ENCODE measurements at places on chromosomes 5 and 9.

DNA sequence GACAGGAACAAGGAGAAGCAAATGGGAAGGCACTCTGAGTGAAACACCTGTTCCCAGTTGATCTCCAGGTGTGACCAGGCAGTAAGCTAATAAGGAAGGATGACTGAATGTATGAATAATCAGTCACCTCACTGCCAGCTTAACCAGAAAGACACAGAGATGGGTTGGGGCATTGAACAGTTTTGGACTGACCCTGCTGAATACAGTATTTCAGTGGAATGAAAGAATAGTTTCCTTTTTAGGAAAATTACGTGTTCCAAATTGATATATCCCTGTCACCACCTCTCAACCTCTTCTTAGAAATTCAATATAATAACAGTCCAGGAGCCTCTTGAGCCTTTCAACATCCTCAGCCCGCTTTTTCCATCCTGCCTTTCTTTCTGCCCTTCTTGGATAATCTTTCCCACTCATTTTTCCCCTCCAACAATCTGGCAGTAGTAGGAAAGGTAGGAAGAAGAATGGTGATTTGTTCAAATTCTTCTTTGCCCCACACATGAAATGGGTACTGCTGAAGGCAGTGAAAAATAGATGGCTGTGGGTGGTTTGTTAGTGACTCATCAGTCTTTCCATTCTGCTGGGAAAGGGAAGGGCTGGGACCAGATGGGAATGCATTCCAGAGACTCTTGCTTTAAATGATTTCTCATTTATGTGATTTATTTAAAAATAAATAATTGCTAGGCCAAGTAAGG lies 117.9 kb downstream of the ZSWIM6 start:
- no peak for DNase-seq

DNA sequence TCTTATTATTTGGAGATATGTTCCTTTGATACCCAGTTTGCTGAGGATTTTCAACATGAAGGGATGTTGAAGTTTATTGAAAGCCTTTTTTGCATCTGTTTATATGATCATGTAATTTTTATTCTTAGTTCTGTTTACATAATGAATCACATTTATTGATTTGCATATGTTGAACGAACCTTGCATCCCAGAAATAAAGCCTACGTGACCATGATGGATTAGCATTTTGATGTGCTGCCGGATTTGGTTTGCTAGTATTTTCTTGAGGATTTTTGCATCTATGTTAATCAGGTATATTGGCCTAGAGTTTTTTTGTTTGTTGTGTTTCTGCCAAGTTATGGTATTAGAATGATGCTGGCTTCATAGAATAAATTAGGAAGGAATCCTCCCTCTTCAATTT lies 161.4 kb upstream of the ITGA1 start:
- DNase-seq: no peak

DNA sequence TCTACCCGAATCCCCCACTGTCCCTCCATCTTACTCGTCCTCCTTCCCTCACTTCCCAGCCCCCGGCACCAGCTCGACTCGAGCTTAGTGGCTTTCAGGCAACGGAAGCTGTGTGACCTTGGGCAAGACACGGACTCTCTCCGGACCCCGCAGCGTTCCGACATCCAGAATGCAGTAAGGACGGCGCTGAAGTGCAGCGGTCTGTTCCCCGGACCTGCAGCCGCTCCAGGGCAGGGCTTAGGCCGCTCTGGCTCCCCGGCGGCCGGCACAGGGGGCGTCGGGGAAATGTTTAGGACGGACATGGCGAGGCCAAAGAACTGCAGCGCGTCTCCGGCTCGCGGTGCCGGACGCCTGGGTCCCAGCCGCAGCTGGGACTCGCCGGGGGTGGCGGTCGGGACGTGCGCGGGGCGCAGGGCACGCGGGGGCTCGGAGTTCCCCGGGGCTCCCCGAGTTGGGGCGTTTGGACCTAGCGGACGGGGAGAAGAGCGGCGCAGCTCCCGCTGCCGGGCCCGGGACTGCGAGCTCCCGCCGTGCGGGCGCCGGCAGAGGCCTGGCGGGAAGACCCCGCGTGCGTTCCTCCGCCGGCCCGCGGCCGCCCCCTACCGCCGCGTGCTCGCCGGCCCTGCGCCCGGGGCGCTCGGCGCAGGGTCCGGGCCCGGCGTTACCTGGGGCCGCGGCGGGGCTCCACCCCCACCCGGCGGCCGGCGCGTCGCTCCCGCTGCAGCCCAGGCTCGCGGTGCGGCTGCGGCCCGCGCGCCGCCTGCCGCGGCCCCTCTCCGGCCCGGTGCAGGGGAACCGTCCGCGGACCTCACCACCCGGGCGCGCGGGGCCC lies 5.6 kb upstream of the RNF44 start:
- peak; percentile 22 for DNase-seq

DNA sequence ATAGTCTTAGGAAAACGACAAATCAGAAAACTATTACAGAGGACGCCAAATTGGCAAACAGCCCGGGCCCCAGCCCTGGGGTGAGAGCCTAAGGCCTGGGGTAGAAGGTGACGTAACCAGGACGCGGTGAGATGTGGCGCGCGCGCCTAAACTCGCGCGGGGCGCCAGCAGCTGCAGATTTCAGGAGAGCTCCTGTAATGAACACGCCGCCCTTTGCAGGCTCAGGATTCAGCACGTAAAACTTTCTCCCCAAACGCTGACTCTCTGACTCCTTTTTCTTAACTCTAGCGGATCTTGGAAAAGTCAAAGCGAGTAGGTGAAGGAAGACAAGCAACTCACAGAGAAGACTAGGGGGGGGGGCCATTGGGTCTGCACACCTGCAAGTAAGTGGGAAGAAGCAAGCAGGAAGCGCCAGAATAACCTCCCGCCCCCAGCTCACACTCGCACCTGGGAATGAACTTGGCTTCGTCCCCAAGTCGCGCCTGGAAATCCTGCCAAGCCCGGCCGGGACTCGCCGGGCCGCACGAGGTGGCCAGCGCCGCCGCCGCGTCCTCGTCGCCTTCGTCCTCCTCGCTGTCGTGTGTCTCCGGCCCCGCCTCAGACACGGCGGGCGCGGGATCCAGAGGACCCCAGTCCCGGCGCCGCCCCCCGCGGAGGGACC lies 822 bp downstream of the RASEF start:
- DNase-seq: no peak

GRCh38 chr9:16184964-16185646 lies 632.3 kb downstream of the CCDC171 start:
- DNase-seq: no peak

GRCh38 chr5:116305899-116306298 lies 221.1 kb downstream of the COMMD10 start:
- no peak for DNase-seq

GRCh38 chr5:112434641-112435040 lies 15.6 kb upstream of the EPB41L4A start:
- DNase-seq: no peak

- peak; percentile 92 for DNase-seq
These were observed at the start of the genes DHX29 and MTREX for GRCh38 chr5:55307383-55308253. DHX29 (minus strand) TSS chr5:55307694; CDS start chr5:55307573, 121 bp downstream. MTREX (plus strand) TSS chr5:55307989; CDS start chr5:55308014, 25 bp downstream.

GRCh38 chr5:168314735-168315411 lies 23.4 kb downstream of the WWC1 start:
- DNase-seq: no peak

DNA sequence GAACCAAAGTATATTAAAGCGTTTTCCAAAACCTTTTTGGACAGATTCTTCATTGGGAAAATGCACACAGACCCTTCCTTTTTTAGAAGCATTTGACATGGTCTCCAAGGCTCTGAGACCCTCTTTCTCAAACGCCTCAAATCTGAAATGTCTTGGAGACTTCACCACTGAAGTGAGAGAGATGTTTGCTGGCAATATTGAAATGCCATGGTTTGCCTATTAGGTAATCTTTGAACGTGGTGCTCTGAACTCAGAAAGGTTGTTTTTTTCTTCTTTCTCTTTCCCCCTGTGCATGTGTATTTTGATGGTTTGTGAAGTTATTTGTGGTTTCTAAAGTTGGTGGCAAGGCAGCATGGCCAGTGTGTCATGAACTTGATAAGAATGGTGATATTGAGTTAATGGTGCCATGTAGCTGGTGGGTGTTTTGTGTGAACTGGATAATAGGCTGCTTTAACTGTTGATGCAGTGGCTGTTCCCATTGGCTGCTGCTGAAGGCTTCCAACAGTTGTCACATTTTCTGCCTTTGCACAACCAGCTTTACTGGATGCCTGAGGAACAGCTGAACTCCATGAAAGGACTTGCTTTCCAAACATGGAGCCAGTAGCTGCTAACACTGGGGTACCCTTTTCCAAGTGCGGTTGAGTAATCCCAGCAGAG lies 1.7 kb downstream of the PALM2AKAP2 start:
- DNase-seq: no peak

GRCh38 chr9:7778851-7779600 lies 20.6 kb downstream of the DMAC1 start:
- no peak for DNase-seq

DNA sequence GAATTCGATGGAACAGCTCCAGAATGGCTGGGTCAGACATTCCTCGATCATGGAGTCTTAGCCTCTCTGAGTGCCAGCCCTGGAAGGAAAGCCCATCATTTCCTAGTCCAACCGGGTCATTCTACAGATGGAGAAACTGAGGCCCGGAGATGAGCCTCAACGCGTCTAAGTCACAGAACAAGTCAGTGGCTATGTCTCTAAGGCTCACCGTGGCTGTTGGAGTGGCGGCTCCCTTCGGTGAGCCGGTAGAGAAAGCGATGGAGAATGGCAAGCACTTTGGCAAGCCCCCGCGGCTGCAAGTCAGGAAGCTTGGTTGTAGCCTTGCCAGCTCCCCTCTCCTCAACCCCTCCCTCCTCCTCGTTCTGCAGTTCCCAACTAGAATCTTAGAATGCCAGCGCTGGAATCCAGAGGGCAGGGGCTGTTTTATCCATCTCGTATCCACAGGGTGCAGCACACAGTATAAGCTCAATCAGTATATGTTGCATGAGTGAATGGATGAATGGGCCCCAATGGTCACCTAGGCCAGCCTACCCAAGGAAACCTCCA lies 438 bp upstream of the ARSI start:
- no peak for DNase-seq

DNA sequence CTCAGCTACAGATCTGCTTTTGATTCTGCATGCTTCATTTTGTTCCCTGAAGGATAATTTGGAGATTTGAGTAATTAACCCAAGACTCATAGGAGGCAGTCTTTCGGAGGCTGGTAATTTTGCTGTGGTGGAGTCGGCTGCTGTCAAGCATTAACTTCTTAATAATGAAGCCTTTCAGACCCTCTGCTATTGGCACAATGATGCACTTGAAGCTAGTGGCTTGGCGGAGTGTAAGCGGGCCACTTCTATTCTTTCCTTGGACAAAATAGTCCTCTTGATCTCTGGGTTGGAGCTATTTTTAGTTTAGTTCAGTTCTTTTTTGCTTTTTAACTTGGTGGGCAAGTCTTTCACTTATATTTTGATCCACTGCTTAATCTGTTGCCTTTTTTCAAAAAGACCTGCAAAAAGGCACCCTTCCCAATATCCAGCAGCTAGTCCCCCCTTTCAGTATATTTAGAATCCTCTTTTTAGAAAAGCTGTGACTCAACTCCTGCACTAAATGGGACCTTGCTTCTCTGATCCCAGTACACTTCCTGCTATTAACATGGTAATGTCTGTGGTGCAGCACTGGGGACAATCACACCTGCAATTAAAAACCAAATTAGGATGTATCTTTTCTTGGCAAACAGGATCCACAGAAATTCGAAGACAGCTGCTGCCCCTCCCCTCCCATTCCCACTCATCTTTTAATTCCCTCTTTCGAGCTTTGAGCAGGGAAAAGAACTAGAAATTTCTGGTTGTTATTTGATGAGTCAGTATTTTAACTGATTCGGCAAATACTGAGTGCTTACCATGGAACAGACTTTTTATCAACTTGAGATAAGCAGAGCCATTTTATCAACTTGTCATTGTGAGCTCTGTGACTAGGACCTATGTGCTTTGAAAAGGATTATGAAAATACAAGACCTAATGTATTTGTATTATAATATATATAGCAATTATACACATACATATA lies 169.4 kb upstream of the ANKRD55 start:
- no peak for DNase-seq

GRCh38 chr5:139488260-139488659 lies 5.7 kb upstream of the STING1 start:
- DNase-seq: no peak

- no peak for DNase-seq
These were observed 131.0 kb upstream of the TARS1 start for GRCh38 chr5:33309536-33310345.

DNA sequence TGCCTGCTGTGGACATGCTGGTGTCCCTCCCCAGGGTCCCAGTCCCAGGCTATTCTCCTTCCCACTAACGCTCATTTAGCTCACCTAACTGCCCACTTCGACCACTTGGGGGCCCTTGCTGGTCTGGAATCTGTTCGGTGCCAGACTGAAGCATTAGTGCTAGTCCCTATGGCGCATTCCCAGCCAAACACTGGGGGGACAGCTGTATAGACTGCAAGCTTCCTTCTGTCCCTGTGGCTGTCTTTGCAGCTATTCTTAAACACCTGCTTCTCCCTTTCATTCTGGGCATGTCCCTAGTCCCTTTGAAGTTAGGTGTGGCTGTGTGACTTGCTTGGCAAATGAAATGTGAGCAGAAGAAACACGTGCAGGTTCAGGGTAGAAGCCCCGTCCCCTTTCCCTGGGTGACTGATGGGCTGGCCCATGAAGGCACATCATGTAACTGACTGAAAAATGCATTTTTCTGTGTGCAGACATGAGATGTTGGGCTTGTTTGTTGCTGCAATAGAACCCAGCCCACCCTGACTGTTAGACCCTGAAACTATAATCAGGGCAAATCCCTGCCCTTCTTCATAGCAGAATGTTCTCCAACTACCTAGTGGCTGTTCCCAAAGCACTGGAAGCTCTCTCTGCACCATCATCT lies 134.4 kb downstream of the BARX1 start:
- peak; percentile 35 for DNase-seq

- DNase-seq: no peak
These were observed 55.8 kb upstream of the ABL1 start for GRCh38 chr9:130779153-130779855.

DNA sequence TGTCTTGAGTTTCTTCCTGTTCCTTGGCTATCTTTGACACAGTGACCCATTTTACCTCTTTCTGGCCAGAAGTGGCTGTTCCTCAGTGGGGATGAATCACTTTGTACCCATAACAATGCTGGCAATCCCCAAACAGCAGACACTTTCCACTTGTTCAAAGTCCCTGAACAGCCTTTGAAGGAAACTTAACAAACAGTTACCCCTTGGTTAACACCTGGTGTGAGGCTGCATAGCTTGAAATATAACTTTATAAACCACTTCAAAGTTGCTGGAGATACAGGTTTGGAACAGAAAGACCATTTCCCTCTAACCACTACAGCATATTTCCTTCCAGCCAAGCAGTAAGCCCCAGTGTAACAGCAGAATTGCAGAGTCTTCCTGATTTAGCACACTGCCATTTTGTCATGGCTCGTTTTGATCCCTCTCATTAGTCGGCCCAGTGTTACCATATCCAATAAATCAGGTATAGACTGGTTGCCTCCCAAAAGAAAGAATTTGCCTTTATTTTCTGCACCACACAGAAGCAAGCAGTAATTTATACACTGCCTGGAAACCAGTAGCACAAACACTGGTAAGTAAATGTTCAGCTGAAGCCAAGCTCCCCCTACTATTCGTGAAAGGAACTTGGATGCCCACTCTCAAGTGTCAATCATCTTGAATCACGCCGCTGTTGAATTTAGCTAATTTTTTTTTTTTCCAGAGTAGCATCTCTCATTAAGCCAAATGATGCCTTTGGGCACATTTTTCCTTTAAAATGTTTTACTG lies 225.9 kb downstream of the PIK3R1 start:
- no peak for DNase-seq

All from SHP77 (cell line).